ENCODE measurements at places on chromosomes 16 and 17. TPM values are rescaled to one million over a fixed set of nuclear protein-coding genes. Genes with fewer than 3 reads are reported as not detected.

- no peak for DNase-seq
These were observed 683 bp upstream of the SLC7A6 start for GRCh38 chr16:68263559-68264127.

DNA sequence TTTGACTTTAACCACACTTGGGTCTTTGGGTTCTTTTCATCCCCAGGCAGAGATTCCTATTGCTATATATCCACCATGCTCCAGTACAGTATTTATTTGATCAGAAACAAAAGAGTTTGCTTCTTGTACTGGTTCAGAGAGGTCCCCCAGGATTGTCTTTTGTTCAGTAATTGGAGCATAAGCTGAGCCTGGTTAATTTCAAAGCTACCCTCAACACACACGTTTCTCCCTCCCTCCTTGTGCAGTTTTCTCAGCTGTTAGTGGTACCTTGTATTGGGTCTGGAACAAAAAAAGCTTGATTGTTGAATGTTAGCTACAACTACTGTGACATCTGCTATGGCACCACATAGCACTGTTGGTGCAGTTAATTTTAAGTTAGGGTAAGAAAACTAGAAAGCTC is 50.0 kb downstream of the NUP93 start:
- DNase-seq = no peak

- peak; percentile 61 for DNase-seq
These were observed 12.1 kb downstream of the TTLL6 start for GRCh38 chr17:48804936-48805411.

DNA sequence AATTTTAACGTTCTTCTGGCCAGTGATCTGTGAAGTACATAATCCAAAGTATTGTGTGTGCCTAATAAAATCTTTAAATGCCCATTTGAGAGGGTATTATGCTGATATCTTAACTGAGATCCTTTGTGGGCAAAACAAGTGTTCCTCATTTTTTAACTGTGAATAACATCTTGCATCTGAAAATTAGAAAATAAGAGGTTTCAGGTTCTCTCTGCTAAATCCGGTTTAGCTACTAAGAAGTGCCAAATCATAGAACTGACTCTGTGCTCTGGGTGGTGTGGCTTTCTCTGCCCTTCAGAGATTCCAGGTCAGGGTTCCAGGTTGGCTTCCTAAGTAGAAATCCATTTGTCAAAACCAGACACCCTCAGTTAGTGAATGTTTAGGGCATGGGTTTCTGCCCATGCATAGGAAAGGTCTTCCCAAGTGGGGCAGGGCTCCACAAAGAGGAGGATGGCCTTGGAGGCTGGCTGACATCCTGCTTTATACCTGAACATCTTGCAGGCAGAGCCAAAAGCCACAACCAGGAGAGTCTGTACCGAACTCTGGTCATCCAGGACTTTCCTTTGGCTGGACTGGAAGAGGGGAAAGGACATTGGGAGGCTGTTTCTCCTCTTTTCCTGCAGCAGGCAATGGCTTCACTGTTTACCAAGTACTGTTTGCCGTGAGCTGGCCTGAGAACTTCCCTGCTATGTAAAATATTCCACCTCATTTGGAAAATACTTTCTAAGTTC is 8.5 kb downstream of the ALDH3A2 start:
- DNase-seq = no peak

DNA sequence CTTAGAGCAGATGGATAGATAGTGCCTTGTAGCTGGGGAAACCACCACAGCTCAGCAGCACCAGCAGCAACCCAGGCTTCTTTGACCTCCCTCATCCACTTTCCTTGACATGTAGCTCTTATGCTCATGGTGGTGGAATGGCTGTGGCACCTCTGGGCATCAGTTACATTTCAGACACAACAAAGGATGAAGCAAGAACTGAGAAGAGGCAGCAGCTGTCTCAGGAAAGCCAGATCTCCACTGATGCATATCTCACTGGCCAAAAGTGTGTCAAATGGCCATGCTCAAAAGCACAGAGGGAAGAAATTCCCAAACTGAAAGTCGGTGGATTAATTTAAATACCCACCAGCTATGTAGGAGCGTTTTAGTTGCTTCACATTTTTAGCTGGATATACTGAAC is 671.4 kb upstream of the SALL1 start:
- DNase-seq = no peak

DNA sequence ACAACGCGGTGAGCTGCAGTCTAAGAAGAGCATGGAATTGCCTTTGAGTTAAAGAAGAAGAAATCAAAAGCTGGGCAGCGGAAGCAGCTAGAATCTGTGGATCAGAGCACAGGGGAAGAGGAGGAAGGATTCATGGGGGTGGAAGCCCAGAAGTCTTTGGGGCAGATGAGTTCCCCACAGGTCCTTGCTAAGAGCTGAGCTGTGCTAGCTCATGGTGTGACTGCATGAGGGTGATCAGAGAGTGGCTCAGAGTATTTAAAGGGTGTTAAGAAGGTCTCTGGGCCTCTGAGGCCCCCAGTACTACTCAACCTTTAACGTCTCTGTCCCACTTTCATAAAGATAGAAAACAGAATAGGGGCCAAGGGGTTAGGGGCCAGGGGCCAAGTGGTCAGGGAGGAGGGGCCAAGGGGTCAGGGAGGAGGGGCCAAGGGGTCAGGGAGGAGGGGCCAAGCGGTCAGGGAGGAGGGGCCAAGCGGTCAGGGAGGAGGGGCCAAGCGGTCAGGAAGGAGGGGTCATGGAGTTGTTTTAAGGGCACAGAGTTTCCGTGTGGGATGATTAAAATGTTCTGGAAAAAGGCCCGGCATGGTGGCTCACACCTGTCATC is 12.0 kb upstream of the TRPV3 start:
- DNase-seq = no peak

- peak; percentile 92 for DNase-seq
These were observed 1.0 kb downstream of the PER1 start for GRCh38 chr17:8151120-8151640.

DNA sequence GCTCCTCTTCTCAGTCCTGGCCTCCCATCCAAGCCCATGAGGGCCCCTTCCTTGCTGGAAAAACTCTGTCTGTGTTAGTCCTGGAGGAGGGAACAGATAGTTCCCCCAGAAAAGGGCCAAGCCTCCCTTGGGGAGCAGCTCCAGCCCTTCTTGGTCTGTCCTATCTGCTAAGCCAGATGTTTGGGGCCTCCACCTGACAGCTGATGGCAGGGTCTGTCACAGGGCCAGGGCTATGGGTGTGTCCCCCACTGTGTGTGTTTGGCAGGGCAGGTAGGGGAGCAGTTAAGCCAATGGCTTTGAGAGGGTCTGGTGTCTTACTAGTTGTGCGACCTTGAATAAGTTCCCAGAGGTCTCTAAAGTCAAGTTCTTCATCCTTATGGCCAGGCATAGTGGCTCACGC is 13.6 kb upstream of the SLC4A1 start:
- DNase-seq = no peak

- no peak for DNase-seq
These were observed 39.9 kb upstream of the INTS2 start for GRCh38 chr17:61967729-61968128.

DNA sequence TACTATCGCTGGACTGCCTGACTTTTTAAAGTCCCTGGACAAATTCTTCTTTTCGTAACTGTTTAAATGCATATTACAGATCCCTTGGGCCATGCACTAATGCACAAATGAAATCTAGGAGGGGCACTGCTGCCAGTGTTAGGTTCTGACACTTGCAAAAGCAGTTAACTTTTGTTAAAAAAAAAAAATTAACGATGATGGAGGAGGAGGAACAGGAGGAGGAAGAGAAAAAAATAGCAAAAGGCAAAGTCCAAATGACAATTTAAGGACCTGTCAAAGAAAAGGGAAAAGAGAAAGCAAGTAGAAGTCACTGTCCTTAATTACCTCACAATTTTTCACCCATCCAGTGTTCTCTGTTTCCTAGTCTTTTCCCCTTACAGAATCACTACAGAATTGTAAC is 97.8 kb upstream of the CORO6 start:
- no peak for DNase-seq

Gene ENPP7
- polyA plus RNA-seq = 0.12 TPM

Gene HS3ST3A1
- 2.4 TPM for polyA plus RNA-seq

Gene NLRC3
- polyA plus RNA-seq = 40.1 TPM

Gene APOH
- polyA plus RNA-seq = not detected

Gene KCNH6
- polyA plus RNA-seq = not detected

Gene TMC7
- polyA plus RNA-seq = not detected

Gene PLLP
- 26.0 TPM for polyA plus RNA-seq

Gene C1QL1
- polyA plus RNA-seq = not detected

All from naive thymus-derived CD4-positive, alpha-beta T cell (primary cell).